ENCODE measurements at places on chromosomes 13 and 19.

DNA sequence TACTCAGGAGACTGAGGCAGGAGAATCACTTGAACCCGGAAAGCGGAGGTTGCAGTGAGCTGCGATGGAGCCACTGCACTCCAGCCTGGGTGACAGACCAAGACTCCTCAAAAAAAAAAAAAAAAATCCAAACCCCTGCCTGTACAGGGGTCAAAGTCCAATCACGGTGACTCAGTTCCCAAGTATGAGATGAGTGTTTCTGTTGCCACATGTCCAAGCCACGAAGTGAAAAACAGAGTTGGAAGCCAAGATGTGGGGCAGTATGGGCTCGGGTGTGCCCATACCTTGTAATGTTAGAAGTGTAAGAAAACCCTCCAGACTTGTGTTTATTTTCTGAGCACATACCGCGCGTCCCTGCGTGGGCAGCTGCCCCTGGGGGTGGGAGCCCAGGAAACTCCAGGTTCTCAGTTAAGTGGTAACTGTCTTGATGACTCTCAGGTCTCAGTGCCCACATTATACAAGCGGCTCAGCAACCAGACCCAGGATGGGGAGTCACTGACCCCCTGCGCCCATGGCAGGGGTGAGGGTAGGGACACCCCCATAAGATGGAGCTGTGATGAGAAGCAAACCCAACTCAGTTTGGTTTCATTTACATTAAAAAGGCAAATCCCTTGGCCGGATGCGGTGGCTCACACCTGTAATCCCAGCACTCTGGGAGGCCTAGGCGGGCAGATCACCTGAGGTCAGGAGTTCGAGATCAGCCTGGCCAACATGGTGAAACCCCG lies 1.2 kb upstream of the GPX4 start:
- peak; percentile 94 for DNase-seq

DNA sequence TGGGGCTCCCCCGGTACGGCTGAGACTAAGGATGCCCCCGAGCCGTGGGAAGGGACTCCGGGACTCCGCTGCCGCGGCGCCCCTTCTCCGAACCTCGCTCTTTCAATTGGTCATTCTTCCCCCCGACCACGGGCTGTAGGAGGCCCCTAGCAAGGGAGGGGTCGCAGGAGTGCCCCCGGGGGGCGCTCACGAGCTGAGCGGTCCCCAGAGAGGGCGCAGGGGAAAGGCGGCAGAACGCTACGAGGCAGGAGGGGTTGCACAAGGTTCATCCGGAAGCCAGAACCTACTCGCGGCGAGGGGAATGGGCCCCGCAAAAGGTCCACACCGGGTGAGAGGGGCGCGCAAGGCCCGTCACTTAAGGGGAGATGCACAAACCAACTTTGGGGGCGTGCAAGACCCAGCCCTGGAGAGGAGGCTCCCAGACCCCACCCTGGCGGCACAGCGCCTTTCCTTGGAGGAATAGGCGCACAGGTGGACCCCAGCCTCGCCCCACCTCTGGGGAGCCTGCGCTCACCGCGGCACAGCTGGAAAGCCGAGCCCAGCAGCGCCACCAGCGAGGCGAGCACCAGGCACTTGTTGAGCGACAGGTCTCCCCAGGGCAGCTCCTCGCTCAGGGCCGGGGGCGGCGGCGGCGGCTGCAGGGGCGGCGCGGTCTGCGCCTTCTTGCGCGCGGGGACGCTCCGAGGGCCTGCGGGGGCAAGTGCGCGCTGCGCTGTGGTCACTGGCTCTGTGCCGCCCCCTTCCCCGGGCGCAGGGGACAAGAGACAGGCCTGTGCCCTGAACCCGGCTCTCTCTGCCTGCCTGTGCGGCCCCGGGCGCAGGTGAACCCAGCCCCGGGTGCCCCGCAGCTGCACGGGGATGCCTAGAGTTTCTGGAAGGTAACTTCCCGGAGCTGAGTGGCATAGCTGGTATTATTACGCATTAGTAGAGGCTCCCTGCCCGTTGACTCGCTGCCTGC lies 2.8 kb downstream of the JSRP1 start:
- DNase-seq = no peak

GRCh38 chr19:31554360-31554759 lies 205.1 kb upstream of the TSHZ3 start:
- DNase-seq = no peak

DNA sequence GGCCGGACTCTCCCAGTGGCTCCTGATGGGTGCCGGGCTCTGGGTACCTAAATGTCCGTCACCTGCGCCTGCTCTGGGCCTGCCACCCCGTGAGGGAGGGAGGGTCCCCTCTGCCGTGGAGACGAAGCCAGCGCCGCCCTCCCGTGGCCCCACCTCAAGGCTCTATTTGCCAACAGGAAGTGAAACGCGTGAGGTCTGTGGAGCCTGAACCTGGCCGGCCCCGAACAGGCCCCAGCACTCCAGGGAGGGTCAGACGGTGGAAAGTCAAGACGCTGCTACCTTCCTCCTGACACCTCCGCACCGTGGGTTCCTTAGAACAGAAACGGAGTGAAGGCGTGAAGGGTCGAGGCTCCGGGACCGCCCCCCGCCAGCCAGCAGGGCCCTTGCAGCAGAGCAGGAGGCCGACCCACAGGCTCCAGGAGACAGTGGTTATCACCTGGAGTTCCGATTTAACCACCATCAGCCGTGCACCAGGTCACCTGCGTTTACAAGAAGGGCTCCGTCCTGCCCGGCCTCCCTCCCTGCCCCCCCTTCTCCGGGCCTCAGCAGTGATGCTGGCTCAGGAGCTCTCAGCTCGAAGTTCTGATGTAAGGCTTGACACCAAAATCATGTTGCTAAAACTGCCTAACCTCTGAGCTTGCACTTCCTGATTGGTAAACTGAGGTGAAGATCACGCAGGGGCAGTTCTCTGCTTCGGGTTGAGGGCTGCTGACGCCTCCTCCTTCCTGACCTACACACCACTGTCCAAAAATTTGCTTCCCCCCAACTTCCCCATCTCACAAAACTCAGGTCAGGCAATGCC lies 50.9 kb upstream of the C13orf46 start:
- no peak for DNase-seq

DNA sequence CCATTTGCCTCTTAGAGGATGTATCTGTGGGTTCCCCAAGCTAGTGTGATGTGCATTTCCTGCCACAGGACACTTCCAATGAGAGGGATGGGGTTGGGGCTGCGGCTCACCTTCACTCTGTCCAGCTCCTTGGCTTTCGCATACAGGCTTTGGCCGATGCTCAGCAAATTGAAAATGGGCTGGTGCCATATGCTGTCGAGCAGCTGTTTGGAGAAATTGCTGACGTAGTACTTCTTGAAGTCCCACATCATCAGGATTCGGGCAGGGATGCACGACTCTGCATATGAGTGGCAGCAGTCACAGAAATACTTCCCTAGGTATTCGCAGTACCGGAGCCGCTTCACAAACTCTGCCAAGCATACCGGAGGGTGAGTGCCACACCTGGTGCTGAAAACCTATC lies 37.0 kb downstream of the RUBCNL start:
- DNase-seq = no peak

- DNase-seq = no peak
Measured at GRCh38 chr13:43195551-43195950, 172.2 kb downstream of the DNAJC15 start.

GRCh38 chr19:10855879-10856522 lies 7.8 kb downstream of the C19orf38 start:
- no peak for DNase-seq

GRCh38 chr19:41863209-41863931 lies 3.3 kb downstream of the RPS19 start:
- no peak for DNase-seq

Data from kidney capillary endothelial cell (primary cell).